Progenitor cell of endocrine pancreas (in vitro differentiated cells): ENCODE measurements at places on chromosomes 5 and 9.

DNA sequence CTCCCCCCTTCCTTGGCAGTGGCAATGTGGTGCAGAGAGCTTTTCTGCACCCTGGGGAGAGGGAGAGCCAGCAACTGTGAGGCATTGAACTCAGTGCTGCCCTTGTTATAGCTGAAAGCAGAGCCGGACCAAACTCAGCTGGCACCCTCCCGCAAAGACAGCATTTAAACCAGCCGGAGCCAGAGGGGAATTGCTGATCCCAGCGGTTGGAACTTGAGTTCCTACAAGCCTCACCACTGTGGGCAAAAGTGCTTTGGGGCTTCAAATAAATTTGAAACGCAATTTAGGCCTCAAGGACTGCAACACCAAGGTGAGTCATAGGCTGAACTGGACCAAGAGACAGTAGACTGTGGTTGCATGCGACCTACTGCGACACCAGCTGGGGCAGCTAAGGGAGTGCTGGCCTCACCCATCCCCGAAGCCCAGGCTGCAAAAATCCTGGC, 207.6 kb upstream of the CDKN2B start:
- no peak for DNase-seq

DNA sequence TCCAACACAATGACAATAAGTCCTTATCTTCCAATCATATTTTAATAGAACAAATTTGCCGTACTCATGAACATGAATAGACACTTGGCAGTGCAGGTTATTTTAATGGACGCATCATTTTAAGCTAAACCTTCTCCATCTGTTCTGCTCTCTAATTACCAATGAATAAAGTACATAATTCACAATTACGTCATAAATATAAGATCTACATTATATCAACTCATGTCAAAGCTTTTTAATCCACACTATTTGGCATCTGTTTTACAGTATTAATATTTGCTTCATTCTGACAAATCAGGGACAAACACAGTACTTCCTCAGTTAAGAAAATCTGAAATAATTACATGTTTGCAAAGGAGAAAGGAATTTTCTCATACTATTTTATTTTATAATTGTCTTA, 344.1 kb upstream of the DMAC1 start:
- DNase-seq = no peak

DNA sequence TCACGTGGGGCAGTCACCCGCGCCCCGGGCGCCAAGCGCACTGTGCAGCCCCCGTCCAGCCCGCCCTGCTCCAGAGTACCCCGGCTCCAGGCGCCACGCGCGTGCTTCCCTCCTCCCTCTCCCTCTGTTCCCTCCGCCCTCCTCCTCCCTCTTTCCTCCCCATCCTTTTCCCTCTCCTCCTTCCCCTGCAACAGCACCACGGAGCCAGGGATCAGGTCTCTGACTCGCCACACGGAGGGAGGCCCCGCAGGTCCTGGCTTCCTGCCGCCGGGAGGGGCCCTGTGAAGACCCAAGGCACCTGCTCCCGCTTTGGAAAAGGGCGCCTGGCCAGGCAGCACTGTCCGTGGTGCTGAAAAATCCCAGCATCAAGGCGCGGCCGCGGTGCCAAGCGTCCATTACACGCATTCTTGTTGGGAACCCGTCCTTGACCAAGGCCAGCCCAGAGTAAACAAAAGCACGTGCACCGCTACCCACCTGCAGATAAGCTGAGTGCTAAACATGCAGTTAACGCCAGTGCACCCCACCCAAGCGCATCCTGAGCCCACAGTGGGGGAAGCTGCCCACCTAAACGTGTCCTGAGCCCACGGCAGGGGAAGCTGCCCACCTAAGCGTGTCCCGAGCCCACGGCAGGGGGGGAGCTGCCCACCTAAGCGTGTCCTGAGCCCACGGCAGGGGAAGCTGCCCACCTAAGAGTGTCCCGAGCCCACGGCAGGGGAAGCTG, 21.7 kb downstream of the SLC6A18 start:
- peak; percentile 83 for DNase-seq

GRCh38 chr5:95959051-95959887, 2.4 kb downstream of the ELL2 start:
- DNase-seq = no peak

- DNase-seq = no peak
Measured at GRCh38 chr5:8366266-8366665, 497.3 kb downstream of the MTRR start.

GRCh38 chr5:1748271-1748670, 51.4 kb downstream of the MRPL36 start:
- no peak for DNase-seq

DNA sequence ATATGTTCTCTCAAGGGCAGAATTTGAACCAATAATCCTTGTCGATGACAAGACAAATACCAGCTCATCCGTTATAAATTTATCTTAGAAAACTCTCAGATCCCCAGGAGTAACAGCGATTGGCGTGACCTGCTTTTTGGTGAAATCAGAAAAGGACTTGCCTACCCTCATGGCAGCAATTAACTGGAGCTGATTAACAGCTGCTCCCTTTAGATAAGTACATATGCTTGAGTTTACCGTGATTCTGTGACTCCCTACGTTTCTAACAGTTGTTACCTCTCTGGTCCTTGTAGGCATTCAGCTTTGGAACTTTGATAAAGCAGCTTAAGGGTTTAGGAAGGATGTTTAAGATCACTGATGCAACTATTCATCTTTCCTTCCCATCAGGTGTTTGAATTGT, 2.6 kb downstream of the INVS start:
- no peak for DNase-seq

DNA sequence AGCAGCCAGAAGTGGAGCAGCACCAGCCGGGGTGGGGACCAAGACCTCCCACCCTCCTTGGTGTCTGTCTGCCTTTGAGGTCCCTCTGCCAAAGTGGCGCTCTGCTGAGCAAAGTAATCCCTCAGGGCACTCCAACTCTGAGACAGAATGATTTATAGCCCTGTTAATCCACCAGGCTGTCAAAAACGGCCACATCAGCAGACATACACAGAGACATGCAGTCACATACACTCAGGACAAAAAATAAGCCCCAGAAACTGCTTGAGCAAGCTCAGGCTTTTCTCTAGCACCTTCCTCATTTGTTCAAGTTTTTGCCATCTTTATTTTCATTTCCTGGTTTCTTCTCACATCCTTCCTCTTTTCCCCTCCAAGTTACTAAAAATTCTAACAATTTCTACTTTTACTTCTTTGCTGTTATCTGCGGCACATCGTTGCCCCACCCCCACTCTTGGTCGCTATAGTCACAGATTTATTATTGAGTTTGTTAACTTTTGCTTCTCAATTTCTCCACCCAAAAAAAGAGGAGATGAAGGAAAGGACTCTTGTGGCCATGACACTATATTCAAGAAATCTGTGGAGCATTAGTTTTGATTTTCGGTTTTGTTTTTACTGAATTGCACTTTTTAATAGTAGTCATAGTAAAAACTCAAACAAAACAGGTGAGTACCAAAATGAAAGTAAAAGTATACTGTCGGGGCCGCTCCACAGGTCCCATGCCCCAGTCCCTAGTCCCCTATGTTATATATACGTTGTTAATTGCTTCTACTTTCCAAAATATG, 17.4 kb upstream of the ADRB2 start:
- no peak for DNase-seq

GRCh38 chr9:133583586-133583985, 25.6 kb downstream of the FAM163B start:
- no peak for DNase-seq

GRCh38 chr5:139942243-139942642, 100.9 kb downstream of the NRG2 start:
- DNase-seq = no peak

- no peak for DNase-seq
Measured at GRCh38 chr5:170247363-170247762, 14.6 kb downstream of the C5orf58 start.

DNA sequence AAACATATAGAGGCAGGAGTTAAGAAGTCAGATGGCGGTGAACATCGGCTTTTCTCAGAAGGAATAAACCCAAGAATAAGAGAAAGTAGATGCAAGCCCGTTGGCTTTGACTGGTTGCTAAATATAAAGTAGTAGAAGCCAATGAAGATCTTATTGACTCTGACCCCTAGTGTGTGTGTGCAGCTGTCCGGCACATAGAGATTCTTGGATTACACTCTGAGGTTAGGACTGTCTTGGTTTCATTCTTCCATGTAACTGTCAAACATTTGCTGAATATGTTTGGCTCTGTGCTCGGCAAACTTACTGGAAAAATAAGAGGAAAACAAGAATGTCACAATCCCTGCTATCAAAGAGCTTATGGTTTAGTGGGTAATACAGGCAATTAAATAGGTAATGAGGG, 54.9 kb downstream of the ASTN2 start:
- DNase-seq = no peak

GRCh38 chr5:77210091-77210963, at the start of gene PDE8B:
Gene PDE8B, plus strand, starts transcription at chr5:77210680. Its CDS starts 246 bp downstream, at chr5:77210926.
- DNase-seq = no peak
